ENCODE measurements at places on chromosomes 1 and 21.

DNA sequence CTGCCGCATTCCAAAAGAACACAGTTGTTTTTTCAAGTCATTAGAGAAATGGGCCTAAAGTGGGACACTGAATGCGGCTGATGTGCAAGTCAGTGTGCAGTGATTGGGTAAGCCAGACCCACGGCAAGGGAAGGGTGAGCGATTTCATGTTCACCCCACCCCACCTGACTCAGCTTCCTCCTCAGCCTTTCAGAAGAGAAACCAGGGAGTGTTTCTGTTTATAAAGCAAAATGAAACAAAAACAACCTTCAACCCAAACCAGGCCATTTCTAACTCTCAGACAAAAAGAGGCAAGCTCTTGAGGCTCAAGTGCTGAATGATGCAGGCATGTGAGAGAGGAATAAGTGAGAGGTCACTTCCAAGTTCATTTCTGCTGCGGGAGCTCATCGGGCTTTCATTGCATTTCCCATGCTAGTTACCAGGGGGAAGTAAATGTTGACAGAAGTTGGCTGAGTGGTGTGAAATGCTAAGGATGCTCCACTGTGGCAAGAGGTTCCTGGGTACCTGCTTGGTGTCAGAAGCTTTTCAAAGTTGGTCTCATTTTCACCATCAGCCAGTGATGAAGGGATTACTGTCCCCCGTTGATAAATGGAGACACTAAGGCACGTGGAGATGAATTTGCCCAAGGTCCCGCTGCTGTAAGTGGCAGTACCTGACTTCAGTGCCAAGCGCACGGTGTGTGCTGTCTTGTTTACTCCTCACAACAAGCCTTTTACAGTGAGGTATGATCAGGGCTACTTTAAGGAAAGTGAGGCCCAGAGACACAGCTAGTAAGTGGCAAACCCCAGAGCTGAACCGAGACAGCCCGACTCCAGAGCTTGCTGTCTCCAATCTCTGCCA, 29.1 kb downstream of the STPG1 start:
- DNase-seq, result no peak

DNA sequence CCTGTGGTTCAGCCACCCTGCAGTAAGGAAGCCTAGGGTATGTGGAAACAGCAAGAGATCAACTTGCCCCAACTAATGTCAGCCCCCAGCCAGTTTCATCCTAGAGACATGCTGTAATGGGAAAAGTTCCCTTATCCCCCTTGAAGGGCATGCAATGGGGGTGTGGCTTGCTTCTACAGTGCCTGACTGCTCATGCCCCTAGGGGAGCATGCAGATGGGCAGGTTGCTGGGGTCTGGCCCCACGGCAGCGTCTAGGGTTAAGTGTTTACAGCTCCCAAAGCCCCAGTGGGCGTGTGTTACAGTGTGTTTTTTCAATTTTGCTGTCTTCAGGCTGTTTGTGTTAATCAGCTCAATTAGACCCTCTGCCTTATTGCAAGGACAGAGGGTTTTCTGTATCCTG, 1105.9 kb downstream of the AMY1C start:
- DNase-seq, result no peak

- DNase-seq, result peak; percentile 20
Measured at GRCh38 chr1:50704126-50704525, 255.9 kb downstream of the FAF1 start.

GRCh38 chr1:23801876-23802275, 1.3 kb upstream of the GALE start:
- DNase-seq, result no peak

DNA sequence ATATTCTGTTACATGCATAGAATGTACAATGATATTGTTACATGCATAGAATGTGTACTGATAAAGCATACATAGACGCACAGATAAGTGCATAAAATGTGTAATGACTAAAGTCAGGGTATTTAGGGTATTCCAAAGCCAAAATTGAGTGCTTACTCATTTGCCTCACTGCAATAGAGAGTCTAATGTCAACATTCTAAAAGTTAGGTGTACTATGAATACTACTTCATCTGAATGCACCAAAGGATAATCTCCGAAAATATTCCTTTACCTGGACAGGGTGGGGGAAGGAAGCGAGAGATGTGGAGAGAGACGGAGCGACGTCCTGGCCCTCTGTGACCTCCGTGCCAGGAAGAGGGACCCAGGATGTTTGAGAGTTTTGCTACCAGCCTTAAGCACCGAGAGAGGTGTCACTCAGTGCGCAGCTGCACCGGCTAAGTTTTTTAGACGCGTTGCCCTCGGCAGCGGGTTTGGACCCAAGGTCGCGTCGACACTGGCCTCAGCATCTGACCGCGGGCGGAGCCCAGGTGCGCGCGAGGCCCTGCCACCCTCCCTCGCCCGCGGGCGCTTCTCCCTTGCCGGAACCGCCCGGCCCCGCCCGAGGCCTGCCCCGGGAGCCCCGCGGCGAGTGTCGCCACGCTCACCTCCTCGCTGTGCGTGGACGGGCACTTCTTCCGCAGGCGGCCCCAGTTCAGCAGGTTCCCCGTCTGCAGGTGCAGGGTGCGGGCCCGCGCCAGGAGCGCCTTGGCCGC, 660 bp downstream of the GCLM start:
- peak; percentile 9 for DNase-seq

- no peak for DNase-seq
Measured at GRCh38 chr1:94543001-94543400, 1.4 kb upstream of the F3 start.

DNA sequence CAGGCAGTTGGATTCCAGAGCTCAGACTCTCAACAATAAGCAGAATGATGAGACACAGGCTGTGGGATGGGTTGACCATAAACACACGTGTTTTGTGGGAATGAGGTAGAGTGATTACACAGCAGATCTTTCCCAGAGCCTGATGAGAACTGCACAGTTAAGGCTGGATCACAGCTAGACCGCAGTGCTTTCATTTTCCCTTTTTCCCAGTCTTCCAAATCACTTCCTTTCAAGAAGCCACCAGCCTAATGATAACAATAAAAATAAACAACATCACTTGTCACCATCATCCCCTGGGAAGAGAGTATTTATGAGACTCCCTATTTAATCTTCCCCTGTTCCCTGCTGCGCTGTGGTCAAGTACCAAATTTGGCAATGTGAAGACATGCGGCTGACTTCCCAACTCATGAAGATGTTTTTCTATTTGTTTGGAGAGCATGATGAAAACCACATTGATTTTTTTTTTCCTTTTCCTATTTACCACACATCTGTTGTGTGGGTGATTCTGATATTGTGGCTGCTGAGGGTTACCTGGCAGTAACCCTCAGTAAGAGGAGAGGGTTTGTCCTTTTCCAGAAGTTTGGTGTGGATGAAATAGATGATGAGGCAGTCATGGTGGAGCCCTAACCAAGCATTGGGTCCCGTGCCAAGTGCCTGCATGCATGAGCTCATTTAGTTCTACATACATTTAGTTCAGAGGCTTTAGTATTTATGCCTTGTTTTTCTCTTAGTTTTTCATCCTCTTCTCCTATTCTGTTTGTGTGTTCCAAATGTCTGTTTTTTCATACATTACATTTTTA, 248.9 kb upstream of the HOOK1 start:
- DNase-seq, result no peak

DNA sequence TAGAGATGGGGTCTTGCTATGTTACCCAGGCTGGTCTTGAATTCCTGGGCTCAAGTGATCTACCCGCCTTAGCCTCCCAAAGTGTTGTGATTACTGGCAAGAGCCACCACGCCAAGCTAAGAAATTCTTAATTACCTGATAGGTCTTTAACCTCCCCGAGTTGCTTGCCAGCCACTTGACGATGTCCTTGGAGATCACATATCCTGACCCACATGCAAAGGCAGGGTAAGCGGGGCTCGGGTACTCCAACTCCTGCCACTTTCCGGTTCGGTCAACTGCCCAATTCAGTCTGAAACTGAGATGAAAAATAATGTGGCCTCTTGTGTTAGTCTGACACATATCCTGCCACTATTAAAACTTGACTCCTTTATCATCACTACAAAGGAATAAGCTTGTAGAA, 50.2 kb downstream of the B3GALNT2 start:
- no peak for DNase-seq

- no peak for DNase-seq
Measured at GRCh38 chr1:65172936-65173690, 25.1 kb downstream of the AK4 start.

DNA sequence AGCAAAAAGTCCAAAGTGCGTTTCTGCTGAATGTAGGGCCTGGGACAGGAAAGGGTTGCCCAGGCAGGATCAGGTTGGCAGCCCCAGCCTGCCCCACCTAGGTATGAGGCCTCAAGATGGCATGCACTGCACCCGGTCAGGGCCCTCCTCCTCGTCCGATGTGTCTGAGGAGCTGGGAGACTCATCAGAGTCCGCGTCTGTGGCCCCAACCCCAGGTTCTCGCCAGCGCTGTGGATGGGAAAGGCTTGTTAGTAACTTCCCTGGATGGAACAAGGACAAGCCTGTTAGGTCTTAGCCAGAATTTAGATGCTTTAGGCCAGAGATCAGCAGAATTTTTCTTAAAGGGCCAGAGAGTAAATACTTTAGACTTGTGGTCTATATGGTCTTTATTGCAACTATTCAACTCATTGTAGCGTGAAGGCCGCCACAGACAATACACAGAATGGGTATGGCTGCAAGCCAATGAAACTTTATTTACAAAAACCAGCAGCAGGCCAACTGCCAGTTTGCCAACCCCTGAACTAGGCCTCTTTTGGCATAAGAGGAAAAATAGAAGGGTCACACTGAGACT, 12.4 kb downstream of the PEA15 start:
- no peak for DNase-seq

- DNase-seq, result no peak
Measured at GRCh38 chr1:39704757-39705156, 13.5 kb upstream of the HPCAL4 start.

- DNase-seq, result no peak
Measured at GRCh38 chr1:224131253-224131652, 17.3 kb downstream of the FBXO28 start.

GRCh38 chr1:54312796-54313316, 93.3 kb downstream of the SSBP3 start:
- DNase-seq, result peak; percentile 64

GRCh38 chr1:36534711-36535412, 52.1 kb upstream of the CSF3R start:
- DNase-seq, result no peak

GRCh38 chr1:119336848-119337247, 31.7 kb upstream of the HAO2 start:
- DNase-seq, result no peak

- DNase-seq, result no peak
Measured at GRCh38 chr1:63710761-63711380, 62.9 kb upstream of the ROR1 start.

- DNase-seq, result no peak
Measured at GRCh38 chr1:76697361-76697760, 169.9 kb upstream of the ST6GALNAC5 start.

DNA sequence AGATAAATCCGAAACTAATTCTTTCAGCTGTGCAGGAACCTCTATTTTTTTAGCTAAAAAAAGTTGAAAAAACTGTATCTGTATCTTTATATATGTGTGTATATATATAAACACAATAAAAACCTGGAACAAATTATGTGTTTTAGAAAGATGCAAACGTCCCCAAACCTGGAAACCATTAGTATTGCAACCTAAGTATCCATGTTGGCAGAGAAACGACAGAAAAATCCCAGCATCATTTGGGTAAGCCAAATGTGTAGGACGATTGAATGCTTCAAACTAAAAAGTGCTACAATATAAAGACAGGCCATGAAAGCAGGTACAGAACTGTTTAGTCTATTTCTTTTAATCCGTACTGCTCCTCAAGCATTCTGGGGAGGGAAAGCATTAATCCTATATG, 87.9 kb downstream of the AHCTF1 start:
- no peak for DNase-seq

- no peak for DNase-seq
Measured at GRCh38 chr21:34956416-34957316, 92.4 kb downstream of the RUNX1 start.

DNA sequence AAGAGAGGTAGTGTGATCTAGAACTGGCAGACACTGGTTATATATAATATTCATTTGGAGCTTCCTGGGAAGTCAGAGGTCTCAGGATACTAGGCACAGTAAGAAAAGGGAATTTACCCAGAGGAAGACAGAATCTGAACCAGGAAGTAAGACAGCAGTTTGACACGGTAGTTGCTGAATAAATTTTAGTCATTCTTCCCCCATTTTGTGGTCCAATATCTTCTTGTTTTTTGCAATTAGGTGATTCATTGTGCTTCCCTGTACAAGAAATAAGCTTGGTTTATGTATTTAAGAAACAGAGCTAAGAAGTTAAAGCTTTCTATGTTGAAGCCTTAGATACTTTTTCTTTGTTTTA, 1.3 kb downstream of the TMEM167B start:
- no peak for DNase-seq

DNA sequence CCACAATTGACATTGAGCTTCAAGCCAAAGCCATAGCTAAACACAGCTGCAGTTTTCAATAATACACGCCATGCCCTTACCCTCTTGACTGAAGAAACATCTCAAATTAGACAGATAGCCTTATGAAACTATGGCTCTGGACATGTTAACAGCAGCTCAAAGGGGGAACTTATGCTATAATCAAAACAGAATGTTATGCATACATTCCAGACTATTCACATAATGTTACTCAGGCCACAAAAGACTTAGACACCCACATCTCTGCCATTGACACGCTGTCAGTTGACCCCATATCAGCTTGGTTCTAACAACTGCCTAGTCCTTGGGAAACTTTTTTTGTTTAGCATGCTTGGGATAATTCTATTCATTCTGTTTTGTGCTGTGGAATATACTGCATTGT, 2.3 kb upstream of the NENF start:
- DNase-seq, result no peak

- DNase-seq, result no peak
Measured at GRCh38 chr1:61839679-61840078, 97.4 kb downstream of the PATJ start.

DNA sequence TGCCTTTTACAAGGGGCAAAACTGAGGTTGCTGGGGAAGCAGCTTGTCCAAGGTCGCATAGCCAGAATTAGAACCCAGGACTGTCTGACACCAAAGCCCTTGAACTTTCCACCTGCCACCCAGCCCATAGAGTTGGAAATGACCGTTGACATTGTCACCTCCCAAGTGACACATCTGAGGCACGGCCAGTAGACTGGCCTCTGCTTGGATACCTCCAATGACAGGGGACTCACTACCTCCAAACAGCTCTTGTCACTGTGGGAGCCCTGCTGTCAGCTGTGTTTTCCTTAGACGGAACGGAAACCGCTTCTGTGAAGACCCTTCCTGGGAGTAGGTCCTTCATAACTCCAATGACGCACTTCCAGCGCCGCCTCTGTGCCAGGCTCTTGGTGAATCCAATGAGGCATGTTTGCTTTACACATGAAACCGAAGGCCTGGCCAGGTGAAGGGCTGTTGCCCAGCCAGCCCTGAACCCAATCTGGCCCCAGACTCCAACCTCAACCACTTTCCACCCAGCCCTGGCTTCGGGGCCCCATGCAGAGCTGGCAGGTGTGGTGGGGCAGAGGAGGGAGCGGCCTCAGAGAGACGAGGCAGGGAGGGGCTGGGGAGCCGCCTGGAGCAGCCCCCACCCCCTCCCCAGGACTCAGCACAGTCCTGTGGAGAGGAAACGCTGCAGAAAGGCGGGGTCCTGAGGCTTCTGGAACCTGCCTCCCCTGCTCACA, 109.2 kb upstream of the IFFO2 start:
- DNase-seq, result no peak

All from HTR-8/SVneo (cell line).